ENCODE measurements at places on chromosomes 1 and 21. TPM values are rescaled to one million over a fixed set of nuclear protein-coding genes. Genes with fewer than 3 reads are reported as not detected.

- no peak for DNase-seq
Observed at GRCh38 chr1:215267495-215267894, 185.0 kb downstream of the KCNK2 start.

DNA sequence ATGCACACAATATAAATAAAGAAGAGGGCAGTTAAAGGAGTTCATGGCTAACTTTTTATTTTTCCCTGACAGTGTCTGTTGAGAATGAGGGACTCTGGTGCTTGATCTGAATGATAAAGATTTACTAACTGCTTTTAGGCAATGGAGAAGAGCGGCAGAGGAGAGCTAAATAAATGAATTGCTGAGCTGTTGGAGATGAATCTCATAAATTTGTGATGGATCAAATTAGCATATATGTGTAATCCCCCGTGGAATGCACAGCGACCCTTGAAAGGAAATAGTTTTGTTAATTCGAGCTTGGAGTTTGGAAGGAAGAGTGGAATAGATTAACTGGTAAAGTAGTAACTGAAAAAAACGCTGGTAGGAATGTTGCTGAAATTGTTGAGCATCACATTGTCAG lies 40.2 kb downstream of the HMCN1 start:
- DNase-seq = no peak

DNA sequence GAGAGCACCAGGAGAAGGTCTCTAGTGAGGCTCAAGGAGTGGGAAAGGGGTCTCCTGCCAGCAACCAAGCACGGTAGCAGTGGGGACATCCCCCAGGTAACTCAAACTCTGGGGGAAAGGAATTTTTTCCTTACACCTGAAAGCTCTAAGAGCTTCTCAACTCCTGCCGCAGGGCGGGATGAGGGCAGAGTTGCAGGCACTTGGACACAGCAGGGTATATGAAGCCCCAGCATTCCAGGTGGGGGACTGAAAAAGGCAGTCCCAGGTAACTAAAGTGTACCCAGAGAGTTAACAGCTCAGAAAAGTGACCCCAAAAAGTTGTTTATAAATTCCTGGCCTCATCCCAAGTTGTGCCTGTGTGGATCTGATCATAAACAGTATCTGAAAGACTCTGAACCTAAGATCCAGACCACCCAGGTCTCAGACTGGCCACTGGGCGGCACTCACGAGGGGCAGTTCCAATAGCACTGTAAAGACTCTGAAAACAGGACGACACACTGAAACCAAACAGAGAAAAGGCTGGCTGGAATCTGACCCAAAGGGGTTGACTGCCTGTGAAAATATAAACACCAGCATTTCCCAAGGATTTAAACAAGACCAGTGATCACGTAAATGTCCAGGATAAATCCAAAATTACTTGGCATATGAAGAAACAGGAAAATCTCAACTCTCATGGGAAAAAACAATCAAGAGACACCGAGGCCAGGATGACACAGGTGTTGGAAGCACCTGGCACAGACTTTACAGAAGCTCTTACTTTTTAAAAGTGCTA lies 47.5 kb downstream of the HSF2BP start:
- peak; percentile 80 for DNase-seq

- DNase-seq = peak; percentile 79
Observed at GRCh38 chr1:222786121-222786520, 28.7 kb upstream of the DISP1 start.

- DNase-seq = no peak
Observed at GRCh38 chr1:119676571-119677206, 28.6 kb upstream of the ZNF697 start.

DNA sequence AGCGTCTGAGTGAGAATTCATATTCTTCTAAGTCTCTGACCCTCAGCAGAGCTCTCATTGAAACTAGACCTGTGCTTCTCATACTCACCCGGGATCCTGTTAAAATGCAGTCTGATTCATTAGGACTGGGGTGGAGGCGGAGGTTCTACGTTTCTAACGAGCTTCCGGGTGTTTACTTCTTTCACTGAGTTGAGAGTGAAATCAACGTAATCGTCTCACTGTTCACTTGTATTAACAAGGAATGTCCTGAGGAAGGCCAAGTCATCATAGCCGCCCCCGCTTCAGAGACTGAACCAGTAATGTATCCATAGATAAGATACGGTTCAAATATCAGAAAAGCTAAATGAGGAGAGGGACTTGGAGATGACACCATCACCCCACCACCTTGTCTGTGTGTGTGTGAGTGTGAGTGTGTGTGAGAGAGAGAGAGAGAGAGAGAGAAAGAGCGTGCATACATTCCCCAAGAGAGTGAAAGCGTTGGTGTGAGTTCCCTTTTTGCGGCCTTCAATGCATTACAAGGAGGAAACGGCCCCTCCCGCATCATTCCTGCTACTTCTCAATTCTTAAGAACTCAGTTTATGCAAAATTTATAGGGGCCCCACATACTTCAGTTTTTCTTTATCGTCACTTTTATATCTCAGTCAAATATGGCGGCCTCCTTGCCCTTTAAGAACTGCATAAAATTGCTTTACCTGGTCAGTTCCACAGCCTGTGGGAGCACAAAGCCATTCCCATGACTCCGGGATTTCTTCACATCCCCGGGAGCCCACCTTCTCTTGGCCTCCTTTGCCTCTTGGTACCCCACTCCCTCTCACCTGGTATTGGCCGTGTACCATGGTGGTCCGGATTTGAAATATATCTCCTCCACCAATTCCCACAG lies 19.8 kb downstream of the KMO start:
- no peak for DNase-seq

GRCh38 chr1:198297281-198297680 lies 140.5 kb downstream of the NEK7 start:
- no peak for DNase-seq

- no peak for DNase-seq
Observed at GRCh38 chr1:109296782-109297181, 10.0 kb downstream of the MYBPHL start.

DNA sequence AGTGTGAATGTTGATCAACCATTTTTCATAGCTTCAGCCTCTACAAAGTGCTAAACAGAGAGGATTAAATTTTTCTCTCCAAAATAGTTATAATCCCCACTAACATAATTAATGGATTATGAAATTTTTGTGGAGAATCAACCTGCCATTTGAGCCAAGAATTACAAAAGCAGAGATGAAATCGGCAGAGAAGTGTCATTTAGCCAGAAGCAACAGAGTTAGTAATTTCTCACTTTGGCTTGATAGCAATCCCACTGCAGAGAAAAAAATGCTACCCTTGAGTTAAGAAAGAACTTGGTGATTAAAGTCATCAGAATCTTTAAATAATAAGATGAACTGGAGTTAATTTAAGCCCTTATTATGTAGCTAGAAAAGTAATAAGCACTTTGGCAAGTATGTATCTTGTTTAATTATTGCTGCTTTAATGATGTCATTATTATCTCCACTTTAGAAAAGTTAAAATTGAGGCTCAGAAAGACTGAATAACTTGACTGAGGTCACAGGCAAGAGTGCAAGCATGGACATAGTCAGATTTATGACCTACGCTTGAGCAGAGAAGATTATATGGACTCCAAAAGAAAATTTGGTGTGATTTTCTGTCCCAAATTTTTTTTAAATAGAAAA lies 37.3 kb downstream of the RGS4 start:
- no peak for DNase-seq

- no peak for DNase-seq
Observed at GRCh38 chr1:13964768-13965167, 264.8 kb downstream of the PRDM2 start.

DNA sequence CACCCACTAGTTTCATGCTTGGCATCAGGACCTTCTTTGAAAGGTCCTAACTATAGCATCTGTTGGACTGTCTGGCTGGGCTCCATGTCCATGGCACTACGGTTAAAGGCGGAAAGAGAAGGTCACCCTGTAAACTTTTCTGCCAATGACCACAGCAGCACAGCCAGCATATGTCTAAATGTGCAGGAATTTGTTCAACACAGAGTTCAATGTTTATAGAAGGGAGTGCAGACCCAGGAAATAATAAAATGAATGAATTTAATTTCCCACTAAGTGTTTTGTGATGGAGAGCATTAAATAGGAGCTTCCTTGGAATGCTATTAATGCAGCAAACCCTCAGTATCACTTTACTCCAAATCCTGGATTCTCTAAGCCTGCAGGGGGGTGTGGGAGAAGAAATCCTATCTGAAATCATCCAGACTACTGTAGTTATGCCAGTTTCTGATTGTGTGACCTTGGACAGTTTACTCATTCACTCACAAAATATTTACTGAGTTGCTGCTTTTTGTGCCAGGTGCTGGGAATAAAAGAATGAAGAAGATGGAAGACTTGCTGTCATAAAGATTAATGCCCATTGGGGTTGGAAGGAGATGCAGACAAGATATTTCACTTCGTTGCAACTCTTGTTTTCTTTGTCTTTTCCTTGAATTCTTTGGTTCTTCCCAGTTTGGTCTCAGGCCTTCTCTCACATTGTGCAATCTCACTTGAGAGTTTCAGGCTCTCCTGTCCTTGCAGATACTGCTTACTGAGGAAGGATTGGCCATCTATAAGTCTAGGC lies 195.0 kb downstream of the ROR1 start:
- no peak for DNase-seq

DNA sequence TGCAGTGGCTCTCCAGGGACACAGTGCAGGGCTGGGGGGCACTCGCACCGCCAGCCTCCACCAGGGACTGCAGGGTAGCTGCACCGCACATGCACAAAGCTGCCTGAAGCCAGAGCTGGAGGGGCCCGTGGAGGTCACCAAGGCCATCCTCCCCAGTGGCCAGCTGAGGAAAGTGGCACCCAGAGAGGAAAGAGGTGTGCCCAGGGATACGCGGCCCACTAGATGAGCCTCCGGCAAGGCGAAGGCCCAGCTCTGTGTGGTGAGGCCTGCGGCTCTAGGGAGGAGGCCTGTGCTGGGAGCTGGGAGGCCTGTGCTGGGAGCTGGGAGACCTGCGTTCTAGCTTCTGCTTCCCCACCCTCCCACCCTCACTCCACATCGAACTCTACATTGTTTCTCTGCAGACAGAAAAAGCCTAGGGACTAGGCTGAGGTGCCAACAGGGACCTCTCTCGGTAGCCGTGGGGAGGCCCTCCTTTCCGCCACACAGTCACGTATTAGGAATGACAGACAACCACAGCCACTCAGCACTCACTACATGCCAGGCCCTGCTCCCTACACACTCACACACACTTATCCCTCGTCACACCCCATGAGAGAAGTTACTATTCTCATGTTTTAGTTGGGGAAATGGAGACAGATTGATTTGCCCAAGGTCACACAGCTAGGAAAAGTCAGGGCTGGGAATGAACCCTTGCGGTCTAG lies 921 bp upstream of the ASCL5 start:
- no peak for DNase-seq

- no peak for DNase-seq
Observed at GRCh38 chr21:32239551-32239950, 39.3 kb downstream of the MIS18A start.

DNA sequence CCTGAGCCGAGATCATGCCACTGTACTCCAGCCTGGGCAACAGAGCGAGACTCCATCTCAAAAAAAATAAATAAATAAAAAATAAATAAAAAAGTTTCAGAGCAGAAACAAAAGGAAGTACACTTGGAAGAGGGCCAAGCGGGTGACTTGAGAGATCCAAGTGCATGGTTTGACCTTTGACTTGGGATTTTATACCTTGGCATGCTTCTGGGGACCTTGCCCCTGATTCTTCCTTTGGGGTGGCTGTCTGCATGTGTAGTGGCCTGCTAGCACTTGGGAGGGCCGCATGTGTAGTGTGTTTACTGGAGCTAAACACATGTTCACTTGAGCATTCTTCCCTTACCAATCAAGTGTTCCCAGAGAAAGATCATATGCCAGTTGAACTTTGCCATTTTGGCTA lies 114.0 kb downstream of the DTL start:
- DNase-seq = no peak

DNA sequence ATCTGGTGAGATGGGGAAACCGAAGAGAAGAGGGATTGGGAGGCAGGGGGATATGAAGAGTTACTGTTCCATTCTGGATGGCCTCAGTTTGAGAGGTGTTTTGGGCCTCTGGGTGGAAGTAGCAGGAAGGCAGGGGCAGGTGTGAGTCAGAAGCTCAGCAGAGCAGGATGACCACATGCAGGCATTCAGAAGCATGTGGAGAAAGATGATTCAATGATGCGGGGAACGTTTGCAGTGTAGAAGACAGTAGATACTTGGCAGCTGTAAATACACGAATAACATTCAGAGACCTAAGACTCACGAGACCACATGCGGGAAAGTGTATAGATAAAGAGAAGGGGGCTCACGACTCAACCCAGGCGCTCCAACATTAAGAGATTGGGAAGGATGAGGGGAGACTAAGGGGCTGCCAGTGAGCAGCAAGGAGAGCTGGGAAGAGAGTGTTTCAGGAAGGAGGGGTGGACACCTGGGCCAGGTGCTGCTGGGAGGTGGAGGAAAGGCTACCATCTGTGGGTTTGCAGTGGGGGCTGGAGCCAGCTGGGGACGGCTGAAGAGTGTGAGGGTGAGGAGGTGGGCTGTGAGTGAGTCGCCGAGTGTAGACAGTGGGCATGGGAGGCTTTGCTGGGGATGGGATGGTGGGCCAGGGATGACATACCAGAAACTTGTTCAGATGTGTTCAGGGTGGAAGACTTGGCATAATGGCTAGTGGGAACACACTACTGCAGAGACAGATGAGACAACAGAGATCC lies 5.8 kb upstream of the EPS8L3 start:
- no peak for DNase-seq

- no peak for DNase-seq
Observed at GRCh38 chr1:153431928-153432327, 15.6 kb downstream of the S100A7A start.

DNA sequence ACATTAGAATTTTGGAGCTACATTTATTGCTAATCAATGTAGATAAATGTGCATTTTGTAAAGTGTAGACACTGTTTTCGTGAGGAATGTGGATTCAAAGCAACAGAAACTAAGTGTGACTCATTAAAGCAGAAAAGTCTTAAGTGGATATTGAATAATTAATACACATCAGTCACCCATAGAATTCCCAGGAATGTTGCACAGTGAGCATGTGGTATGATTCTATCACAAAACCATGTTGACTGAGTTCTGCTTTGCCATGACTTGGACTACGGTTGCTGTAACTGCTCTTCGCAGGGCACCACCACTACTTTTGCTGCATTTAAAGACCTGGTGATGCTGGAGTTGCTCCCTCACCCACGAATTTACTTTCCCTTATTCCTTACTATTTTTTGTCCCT lies 471.8 kb downstream of the KCNT2 start:
- no peak for DNase-seq

SEMA4A gene
- 1.5 TPM for total RNA-seq

YIPF1 gene
- total RNA-seq = 14.8 TPM

C1QC gene
- total RNA-seq = not detected

KRTAP13-2 gene
- not detected for total RNA-seq

SLC25A34 gene
- 0.76 TPM for total RNA-seq

EDN2 gene
- total RNA-seq = not detected

RAVER2 gene
- total RNA-seq = 13.9 TPM

SV2A gene
- 5.4 TPM for total RNA-seq
